ENCODE measurements at places on chromosomes 5 and 9.

DNA sequence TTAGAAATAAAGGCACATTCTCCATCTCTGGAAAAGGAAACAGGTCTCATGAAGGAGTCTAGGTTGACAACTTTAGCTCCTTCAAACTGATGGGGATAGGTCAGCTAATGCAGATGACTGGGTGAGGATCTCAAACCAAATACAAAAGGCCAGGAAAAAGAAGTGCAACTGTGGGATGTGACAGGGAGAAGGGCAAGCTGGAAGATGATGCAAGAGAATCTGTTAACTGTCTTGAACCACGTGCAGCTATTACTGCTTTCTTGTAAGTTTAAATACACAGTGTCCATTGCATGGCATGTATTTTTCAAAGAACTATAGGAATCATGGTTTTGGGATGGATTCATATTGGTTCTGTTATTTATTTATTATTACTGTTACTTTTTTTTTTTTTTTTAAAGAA lies 331.8 kb downstream of the NDUFS4 start:
- no peak for DNase-seq

- no peak for DNase-seq
These were observed 18.8 kb upstream of the KCNIP1 start for GRCh38 chr5:170484847-170485615.

DNA sequence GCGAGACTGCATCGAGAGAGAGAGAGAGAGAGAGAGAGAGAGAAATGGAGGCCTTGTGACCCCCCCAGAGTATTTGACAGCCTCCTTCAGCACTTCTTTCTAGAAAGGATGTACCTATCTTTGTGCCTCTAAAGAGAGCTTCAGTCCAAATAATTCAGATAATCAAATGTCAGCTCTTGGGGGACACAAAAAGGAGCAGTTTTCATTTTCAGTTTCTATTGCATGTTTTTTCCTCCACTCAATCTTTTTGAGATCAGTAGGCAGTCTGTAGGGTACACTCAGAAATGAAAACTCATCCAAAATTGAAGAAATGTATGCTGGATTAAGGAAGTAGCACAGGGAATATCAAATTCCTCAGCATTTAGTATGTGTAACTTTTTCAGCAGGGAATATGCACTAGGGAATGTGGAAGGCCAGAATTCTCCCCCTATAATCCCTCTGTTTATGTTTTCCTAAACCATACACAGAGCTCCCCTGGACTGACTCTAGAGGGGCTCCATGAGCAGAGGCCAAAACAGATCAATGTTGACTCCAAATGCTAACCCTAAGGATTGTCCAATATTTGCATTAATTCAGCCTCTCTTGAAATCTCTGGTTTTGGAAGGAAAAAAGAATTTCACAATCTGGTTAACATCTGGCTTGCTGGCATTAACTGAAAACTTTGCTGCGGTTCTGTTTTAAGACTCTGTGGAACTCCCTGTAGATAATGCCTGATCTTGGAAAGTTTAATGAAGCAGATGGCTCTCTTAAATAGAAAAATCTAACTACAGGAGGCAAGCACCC lies 250.1 kb downstream of the CEMIP2 start:
- DNase-seq, result no peak

- no peak for DNase-seq
These were observed 35.6 kb downstream of the RBM27 start for GRCh38 chr5:146238973-146239372.

- DNase-seq, result no peak
These were observed 297.6 kb downstream of the KDM4C start for GRCh38 chr9:7055171-7055903.

- no peak for DNase-seq
These were observed 220.4 kb downstream of the PARP8 start for GRCh38 chr5:50886657-50887345.

- DNase-seq, result no peak
These were observed 181.6 kb downstream of the CD180 start for GRCh38 chr5:67014957-67015400.

DNA sequence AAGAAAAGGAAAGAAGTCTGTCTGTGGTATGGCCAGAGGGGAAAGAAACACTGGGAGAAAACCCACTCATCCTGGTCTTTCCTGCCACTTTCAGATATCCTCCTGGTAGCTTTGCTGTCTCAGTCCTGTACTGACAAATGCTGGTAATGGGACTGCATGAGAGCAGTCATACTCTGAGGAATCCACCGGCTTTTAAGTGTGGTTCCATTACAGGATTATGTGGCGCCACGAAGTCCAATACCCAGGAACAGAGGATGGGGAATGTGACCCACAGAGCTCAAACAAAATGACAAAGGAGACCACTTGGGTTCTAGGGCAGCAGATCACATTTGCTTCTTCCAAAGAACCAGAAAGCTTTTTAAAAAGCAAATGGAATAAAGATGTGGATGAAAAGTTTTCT lies 26.3 kb upstream of the FBP1 start:
- no peak for DNase-seq

DNA sequence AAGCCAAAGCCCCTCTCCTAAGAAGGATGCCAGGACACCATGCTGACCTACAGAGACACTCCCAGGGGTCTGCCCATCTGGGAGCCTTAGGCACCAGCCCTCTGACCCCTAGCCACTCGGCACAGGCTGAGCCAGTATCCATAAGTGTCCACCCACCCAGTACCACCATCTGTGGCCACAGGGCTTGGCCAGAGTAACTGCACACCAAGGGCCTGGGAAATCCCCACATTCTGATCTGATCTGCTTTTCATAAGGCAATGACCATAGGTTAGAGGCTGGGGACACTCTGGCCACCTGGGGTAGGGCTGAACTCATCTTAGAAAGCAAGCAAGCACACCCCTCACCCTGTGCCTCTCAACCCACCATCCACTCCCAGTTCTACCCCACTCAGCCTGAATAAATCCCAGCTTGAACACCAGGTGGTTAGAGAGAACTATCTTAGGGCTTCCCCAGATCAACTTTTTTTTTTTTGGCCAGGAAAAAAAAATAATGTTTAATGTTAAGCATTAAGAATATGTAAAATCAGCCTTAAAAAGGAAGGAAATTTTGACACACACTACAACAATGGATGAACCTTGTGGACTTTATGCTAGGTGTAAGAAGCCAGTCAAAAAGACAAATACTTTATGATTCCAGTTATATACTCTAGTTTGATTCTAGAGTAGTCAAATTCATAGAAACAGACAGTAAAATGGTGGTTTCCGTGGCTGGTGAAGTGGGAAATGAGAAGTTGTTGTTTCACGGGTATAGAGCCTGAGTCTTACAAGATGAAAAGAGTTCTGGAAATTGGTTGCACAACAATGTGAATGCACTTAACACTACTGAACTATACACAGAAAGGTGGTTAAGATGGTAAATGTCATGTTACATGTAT lies 6.2 kb downstream of the GNPDA1 start:
- no peak for DNase-seq

DNA sequence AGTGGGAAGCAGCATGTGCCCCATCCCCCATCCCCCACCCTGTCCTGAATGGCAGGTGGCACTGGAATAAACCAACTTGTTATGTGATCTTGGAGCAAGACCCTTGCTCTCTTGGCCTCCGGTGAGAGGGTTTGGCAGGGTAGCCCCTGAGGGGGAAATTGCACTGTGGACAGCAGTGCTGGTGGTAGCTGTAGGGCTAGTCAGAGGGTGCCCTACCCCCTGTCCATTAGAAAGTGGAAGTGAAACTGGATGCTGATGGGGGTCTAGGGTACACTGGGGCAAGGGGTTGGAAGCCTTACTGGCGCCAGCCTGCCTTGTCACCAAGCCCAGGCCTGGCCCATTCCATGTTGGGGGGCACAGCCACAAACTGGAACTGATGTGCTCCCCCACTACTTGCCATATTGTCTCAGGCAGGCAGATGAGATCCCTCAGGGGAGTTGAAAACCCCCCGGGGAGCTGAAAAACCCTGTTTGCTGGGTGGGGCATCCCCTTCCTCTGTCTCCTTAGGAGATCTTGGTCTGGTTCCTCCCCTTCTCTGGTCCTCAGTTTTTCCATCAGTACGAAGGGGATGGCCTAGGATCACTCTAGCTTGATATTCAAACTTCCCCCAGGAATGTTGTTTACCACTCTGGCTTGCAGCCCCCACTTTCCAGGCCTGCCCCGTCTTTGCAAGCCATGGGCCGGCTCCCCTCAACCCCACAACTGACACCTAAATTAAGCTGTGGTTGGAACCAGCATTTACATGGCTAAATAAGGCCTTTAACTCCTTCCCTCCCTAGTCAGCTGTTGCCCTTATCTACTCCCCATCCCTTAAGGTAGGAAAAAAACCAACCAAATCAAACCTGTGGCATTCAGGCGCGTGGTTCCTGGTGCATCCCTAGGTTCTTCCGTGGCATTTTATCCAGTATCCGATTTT lies 14.4 kb upstream of the SYNPO start:
- no peak for DNase-seq

GRCh38 chr9:138121438-138122050 lies 244.0 kb downstream of the CACNA1B start:
- DNase-seq, result no peak

DNA sequence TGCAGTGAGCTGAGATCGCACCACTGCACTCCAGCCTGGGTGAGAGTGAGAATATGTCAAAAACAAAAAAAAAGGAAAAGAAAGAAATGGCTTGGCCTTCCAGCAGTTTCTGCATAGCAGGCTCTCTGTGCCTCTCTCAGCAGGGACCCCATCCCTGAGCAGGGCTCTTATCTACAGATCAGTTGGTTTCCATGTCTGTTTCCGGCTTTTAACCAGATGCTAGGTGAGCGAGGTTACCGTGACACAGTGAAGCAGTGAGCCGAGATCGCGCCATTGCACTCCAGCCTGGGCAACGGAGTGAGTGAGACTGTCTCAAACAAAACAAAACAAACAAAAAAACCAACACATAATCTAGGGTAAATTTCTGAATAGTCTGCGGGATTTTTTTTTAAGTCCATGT lies 51.4 kb downstream of the COL5A1 start:
- no peak for DNase-seq

DNA sequence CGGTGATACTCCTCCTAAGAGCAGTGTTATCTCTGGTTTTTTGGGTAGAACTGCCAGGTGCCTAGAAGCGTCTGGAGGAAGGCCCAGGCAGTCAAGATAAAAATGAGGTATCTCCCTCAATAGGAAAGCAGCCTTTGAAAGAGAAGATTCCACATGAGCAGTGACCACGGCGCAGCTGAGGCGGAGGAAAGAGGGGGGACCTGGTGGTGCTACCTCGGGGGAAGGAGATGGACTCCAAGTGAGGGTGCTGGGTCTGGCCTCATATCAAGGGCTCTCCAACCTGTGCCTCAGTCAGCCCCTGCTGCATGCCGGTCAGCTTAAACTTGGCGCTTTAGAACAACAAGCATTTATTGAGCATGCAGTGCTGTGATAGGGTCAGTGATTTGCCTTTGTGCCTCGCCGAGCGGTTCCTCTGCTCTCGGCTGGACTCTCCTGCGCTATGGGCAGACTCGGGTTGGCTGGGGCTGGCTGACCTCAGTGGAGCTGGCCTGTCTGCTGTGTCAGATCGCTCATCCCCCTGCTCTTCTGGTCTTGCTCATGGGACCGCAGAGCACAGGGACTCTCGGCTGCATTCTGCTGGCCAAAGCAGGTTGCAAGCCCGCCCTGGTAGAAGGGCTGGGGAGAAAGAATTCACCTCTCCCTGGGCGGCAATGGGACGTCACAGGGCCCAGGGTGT lies 121.1 kb upstream of the IRX4 start:
- no peak for DNase-seq

DNA sequence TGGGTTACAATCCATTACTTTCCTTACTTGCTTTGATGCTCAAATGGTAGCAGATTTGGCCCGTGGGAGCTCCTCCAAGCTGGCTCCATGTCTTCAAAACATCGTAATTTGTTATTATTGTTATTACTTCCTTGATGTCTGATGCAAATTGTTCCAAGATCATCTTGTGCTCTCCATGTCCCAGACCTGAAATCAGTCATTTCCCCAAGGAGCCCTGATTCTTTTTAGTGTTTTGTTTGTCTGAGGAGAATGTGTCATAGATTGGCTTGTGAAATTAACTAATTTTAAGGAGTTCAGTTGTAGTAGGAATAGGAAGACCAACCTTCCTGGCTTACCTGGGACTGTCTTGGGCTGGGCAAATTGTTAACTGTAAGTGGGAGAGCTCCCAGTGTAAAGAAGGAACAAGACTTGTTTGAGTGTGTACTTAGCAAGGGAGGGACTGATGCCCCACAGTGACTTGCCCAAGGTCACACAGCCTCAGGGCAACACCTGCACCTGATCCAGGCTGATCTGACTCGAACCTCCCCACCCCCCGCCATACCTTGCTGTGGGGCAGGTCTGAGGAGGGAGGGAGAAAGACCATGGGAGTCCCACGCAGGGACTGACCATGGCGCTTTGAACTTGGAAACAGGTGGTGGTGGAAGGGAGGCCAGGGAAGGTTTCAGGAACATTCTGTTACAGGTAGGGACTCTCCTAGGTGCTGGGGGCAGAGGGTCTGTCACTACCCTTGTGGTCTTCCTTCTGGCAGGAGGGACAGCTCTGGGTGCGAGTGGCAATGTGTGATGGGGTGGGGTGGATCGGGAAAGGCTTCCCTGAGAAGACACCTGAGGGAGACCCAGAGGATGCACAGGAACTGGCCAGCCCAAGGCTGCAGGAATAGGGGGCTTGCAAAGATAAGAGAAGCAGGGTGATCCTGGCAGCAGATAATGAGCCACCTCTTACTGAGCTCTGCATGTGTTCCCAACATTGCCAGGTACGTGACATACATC lies 2.7 kb upstream of the BICD2 start:
- no peak for DNase-seq

- no peak for DNase-seq
These were observed 806 bp upstream of the CDC42SE2 start for GRCh38 chr5:131262953-131263541.

- DNase-seq, result no peak
These were observed 1.3 kb upstream of the ST8SIA4 start for GRCh38 chr5:100904259-100904861.

DNA sequence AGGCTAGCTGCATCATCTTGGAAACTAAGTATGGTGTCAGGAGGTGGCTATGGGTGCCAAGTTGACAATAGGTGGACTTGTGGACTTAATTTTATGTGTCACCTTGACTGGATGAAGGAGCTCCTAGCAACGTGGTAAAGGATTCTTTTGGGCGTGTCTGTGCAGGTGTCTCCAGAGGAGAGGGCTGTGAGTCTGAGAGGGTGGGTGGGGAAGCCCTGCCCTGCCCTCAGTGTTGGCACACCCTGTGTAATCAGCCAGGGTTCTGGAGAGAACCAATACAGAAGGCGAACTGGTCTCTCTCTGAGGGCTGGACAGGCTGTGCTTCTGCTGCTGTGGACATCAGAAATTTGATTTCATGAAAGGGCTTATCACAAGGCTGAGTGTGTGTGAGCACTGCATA lies 61.0 kb downstream of the GTF3C4 start:
- DNase-seq, result no peak

GRCh38 chr5:2677689-2678088 lies 73.8 kb downstream of the IRX2 start:
- no peak for DNase-seq

GRCh38 chr5:16410338-16410737 lies 55.3 kb downstream of the ZNF622 start:
- no peak for DNase-seq

GRCh38 chr5:53423724-53424123 lies 56.7 kb upstream of the FST start:
- no peak for DNase-seq

Measured in stimulated activated CD4-positive, alpha-beta T cell treated with anti-CD3 and anti-CD28 coated beads, Interleukin-1b, Interleukin-23, amount 100 ng/mL, for 1 hour (primary cell).